ENCODE measurements at places on chromosomes 1 and 21.

DNA sequence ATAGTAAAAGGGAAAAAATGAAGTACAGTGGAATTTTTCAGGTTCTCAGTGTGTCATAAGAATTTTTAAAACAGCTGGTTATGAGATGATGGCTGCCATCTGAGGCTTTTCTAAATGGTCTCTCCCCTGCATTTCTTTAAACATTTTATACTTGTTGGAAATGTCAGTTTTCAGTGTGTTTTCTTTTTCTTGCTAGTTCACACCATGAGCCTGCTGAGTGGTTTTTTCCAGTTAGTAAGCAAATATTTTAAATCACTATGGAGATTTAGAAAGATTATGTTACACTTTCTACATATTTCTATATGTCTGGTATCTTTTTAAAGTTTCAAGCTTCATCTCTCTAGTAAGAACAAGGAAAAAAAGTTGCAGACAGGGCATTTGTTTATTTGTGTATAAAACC, 9.6 kb downstream of the RBM15 start:
- DNase-seq: no peak

DNA sequence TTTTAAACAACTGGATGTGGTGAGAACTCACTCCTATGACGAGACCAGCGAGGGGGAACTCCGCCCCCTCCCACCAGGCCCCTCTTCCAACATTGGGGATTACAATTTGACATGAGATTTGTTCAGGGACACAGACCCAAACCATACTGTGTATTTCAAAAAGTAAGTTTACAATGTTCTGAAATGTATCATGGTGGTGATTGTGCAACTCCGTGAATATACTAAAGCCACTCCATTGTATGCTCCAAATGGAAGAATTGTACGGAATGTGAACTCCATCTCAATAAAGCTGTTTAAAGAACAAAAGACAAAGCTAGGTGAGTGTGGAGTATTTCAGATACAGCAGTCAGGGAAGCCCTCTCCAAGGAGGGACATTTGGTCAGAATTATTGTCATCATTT, 432.1 kb upstream of the VAMP3 start:
- DNase-seq: no peak

DNA sequence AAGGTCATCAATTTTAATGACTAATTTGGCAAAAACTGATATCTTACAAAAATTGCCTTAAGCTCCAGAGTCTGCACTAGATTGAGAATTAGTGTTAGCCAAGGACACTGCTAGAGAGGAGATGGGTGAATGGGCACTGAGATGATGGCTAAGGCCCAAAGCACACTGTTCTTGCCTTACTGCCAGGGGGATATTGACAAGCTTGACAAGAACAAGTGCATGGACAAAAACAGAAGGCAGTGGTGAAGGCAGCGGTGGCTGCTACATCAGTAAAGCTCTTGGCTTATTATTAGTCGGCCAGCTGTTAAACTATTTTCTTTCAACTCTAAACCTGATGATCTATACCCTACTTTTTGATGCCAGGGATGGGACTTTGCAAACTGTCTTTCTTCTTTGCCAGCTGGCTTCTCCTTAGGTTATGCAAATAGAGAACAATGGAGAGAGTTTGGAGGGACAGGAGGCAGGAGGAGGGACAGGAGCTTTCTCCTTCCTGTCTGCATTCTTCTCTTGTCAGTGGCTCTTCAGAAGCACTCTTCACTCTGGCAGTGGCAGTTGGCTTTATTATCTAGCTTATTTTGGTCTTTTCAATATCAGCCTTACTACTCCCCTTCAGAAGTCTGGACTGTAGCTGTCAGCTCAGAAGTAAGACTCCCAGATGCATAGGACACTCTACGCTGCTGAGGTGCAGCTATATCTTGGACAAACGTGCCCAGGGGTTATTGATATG, 853.5 kb upstream of the TMPRSS15 start:
- no peak for DNase-seq

GRCh38 chr21:31201144-31201543, 142.9 kb downstream of the TIAM1 start:
- no peak for DNase-seq

DNA sequence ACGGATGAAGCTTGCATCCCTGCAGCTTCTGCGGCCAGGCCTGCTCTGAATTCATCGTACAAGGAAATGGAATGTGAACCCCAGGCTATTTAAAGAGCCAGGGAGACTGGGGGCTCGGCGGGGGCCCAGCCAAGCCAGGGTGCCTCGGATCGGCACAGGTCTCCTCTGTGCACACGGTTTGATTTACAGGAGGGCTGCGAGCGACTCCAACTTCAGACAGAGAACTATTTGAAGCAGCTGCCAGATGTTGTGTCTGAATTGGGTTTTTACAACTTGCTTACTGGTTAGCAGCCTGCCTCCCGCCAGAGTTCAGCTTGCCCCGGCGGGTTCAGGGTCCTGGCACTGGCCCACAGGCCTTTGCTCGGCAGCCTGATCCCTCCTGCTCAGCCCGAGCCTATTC, 83.2 kb downstream of the SPSB1 start:
- DNase-seq: no peak

GRCh38 chr1:229011022-229011421, 259.9 kb upstream of the RAB4A start:
- no peak for DNase-seq

DNA sequence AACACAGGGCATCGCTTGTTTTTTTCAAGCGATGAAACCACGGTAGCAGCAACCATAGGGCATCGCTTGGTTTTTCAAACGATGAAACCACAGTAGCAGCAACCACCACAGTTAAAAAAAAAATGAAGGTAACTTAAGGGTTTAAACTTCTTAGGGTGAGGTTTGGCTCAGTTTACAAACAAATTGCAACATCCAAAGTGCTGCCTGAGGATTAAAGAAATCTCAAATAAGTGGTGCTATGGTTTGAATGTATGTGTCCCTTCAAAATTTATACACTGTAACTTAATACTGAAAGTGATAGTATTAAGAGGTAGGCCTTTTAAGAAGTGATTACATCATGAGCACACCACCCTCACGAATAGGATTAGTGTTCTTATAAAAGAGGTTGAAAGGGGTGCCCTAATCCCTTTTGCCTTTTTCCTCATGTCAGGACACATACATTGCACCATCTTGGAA, 6.4 kb upstream of the GBP5 start:
- no peak for DNase-seq

DNA sequence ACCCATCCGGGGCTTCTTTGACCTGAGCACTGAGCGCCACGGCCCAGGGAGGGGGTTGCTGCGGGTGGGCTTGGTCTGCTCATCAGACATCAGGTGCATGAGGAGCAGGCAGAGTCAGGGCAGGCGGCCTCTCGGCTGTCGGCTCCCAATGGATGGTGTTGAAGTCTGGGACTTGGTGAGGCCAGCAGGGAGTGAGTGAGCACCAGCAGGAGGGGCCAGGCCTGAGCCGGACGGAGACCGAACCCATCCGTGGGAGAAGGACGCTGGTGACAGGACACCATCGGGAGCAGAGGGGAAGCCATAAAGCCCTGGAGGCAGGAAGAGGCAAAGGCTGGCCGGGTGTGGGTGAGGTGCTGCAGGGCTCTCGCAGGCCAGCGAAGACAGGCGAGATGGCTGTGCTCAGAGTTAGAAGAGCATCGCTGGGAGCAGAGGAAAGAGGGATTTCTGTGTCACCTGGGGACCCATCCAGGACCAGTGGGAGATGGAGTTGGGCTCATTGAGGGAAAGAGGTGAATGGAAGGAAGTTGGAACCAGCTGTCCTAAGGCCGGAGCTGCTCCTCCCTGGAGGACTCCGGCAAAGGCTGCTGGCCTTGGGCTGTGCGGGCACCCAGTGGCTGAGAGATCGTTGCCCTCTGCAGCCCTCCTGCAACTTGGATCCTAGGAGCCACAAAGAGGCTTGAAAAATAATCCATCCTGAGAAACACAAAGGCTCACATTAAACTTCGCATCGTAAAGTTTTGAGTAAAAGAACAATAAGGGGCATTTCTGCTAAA, 49.9 kb downstream of the PDE9A start:
- DNase-seq: no peak

GRCh38 chr1:4584449-4584848, 70.0 kb upstream of the AJAP1 start:
- no peak for DNase-seq

GRCh38 chr1:22323141-22323845, 128.4 kb upstream of the ZBTB40 start:
- no peak for DNase-seq

DNA sequence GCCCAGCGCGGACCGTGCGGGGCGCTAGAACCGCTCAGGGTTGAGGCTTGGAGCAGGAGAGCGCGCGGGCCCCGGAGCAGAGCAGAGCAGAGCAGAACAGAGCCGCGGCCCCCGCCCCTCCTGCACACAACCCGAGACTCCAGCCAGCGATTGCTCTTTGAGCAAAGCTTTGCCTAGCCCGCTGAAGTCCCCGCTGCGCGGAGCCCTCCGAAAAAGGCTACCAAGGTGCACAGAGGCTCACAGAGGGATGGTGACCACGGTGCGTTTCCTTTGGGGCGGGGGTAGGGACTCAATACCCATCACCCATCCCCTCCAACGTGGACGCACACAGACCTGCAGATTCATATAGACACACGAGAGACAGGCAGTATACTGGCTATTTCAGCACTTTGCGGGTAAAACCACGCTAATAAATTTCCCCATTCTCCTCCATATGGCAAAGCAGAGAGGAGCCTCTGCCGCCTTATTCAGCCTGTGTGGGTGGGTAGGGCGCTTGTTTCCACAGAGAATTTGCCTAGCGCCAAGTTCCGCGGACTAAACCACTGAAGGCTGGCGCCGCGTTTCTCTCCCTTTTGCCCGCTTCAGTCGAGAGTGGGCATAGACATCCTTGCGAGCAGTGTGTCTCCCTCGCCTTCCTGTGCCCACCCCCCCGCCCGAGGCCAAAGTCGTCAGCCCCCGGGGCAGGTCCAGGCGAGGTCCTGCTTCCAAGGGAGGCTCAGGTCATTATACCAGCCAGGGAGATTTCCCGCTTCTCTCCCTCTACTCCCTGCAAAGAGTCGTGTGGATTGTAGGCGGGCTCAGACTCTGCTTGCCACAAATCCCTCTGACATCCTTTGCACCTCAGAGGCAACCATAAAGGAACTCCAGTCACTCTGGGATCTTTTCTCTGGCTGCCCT, 8.5 kb downstream of the HLX start:
- peak; percentile 52 for DNase-seq

DNA sequence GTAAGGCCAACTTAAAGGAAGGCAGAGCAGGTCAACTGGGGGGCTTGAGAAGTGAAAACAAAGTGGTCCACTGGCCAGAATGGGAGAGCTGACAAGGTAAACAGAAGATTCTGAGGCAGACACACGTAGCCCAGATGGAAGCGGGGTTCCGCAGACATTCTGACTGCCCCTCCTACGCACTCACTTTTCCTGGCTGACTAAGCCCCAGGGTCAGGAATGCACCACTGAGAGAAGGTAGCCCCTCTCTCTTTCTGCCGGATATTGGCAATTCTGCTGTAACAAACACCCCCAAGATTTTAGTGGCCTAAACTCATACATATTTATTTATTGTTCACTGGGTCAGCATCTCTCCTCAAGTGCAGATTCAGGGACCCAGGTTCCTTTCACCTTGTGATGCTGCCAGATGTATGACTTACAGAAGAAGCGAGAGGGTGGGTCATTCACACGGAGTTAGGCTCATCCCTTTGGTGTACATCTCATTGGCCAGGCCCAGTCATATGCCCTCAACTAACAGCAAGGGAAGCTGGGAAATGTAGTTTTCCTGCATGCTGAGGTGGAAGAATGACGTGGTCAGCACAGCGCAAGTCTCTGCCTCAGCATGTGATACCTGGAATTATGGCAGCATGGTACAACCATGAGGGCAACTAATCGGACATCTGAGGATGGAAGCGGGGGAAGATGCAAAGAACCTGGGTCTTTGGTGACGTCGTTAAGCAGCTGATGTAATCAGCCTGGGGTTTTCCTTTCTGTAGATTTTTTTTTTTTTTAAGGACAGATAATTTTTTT, 43.4 kb upstream of the MRPS6 start:
- DNase-seq: peak; percentile 79

- DNase-seq: no peak
Measured at GRCh38 chr21:25373126-25374082, 233.9 kb downstream of the MRPL39 start.

GRCh38 chr1:218443255-218443654, 98.1 kb downstream of the TGFB2 start:
- DNase-seq: no peak

GRCh38 chr1:244792188-244792850, 43.1 kb upstream of the COX20 start:
- DNase-seq: no peak

DNA sequence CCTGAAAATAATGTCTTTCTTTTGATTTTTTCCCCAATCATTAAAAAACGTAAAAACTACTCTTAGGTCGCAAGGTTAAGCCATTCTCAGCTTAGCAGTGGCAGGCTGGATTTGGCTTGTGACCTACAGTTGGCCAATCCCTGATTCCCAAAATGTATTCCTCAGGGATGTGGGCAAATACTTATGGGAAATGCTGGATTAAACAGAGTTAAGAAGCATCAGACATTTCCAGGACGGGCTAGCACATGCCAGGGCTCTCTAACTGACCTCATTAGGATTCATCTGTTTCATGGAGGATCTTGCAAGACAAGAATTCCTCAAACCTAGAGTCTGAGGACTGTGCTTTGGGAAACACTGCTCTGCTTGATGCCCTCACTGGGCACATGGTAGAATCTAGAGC, 982 bp upstream of the IL24 start:
- DNase-seq: no peak

- peak; percentile 16 for DNase-seq
Measured at GRCh38 chr1:99465176-99465900, 180.6 kb upstream of the PALMD start.

DNA sequence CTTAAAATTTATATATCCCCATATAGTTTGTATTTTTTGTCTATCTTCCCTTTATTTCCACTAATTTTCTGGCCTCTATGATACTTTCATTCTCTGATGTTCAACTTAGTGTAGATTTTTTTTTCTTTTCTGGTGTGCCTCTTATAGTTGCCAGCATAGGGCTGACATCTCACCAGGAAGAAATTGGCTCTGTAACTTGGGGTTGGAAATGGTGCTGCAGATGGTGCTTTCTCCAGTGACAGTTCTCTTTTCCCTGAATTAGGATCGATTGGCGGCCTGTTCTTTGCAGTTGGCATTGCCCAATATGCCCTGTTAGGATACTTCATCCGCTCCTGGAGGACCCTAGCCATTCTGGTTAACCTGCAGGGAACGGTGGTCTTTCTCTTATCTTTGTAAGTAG, 50.3 kb downstream of the SLC22A15 start:
- DNase-seq: no peak

GRCh38 chr1:56330391-56331026, 248.9 kb downstream of the PLPP3 start:
- peak; percentile 66 for DNase-seq

DNA sequence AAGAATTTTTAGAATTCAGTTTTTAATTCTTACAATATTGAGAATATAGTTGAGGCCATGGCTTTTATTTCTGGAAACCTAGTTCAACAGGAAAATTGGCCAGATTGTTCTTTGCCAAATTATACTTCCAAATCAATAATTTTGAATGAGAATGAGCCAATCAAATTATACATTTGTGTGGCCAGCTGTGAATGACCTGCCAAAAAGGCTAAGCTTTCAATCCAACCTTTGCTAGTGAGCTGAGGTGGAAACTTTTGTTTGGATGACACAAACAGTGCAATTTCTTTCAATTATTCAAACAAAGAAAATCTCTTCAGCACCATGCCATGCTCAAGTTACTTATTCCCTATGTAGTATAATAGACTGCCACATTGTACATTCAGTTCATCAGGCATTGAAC, 167.8 kb downstream of the PATJ start:
- DNase-seq: no peak

GRCh38 chr1:39643705-39644104, 4.3 kb upstream of the HEYL start:
- no peak for DNase-seq
